ENCODE measurements at places on chromosomes 4 and X. TPM values are rescaled to one million over a fixed set of nuclear protein-coding genes. Genes with fewer than 3 reads are reported as not detected.

The SPANXA2 gene
- polyA plus RNA-seq, result not detected

The LANCL3 gene
- 2.8 TPM for polyA plus RNA-seq

The AR gene
- not detected for polyA plus RNA-seq

The TMPRSS11B gene
- 1.2 TPM for polyA plus RNA-seq

The PCDH19 gene
- polyA plus RNA-seq, result 0.23 TPM

The IQCM gene
- 1.2 TPM for polyA plus RNA-seq

The MAGEB2 gene
- polyA plus RNA-seq, result not detected

The PRKG2 gene
- 1.2 TPM for polyA plus RNA-seq

The DSPP gene
- not detected for polyA plus RNA-seq

DNA sequence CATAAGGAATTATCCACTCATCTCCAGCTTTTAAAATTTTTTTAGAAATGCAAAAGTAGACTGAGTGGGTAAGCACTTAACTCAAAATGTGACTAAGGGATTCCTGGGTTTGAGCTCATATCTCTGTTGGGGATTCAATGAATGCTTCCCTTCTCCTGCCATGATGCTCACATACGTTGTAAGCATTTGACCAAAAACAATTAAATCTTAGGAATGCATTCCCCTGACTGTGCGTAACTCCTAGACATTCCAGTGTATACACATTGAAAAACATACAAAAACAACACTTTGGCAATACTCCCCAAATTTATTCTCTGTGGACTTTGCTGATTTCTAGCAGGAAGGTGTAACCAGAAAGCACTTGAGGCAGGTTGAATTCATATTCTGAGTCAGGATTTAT is 29.8 kb downstream of the SPANXA2 start:
- no peak overlapping the region for H3K27ac ChIP-seq
- no peaks in the 10 kb centered on the region for H3K36me3 ChIP-seq
- DNase-seq, result no peak
- H3K4me1 ChIP-seq, result no peaks in the 10 kb centered on the region
- H3K27me3 ChIP-seq, result no peaks in the 10 kb centered on the region

GRCh38 chrX:110341189-110342035 is 17.2 kb upstream of the RTL9 start:
- H3K4me1 ChIP-seq, result no peaks in the 10 kb centered on the region
- no peaks in the 10 kb centered on the region for H3K27me3 ChIP-seq
- no peak overlapping the region for H3K27ac ChIP-seq
- H3K36me3 ChIP-seq, result no peaks in the 10 kb centered on the region
- DNase-seq, result no peak

- no peak overlapping the region for H3K27ac ChIP-seq
- H3K4me3 ChIP-seq, result no peak overlapping the region
- no peaks in the 10 kb centered on the region for H3K27me3 ChIP-seq
Observed at GRCh38 chr4:140254651-140255299, 100.8 kb upstream of the MAML3 start.

- no peak overlapping the region for H3K27ac ChIP-seq
- H3K4me3 ChIP-seq, result no peak overlapping the region
- H3K4me1 ChIP-seq, result no peaks in the 10 kb centered on the region
Observed at GRCh38 chr4:53315300-53315699, 50.6 kb downstream of the SCFD2 start.

- H3K4me1 ChIP-seq, result no peaks in the 10 kb centered on the region
- H3K36me3 ChIP-seq, result no peaks in the 10 kb centered on the region
- no peak for DNase-seq
- H3K4me3 ChIP-seq, result no peak overlapping the region
- H3K27ac ChIP-seq, result no peak overlapping the region
Observed at GRCh38 chr4:140595065-140595464, 26.3 kb upstream of the UCP1 start.

- H3K4me3 ChIP-seq, result no peak overlapping the region
- no peaks in the 10 kb centered on the region for H3K4me1 ChIP-seq
- peak overlapping the region; percentile 12 for H3K27ac ChIP-seq
- H3K27me3 ChIP-seq, result no peaks in the 10 kb centered on the region
Observed at GRCh38 chrX:151970661-151971060, 3.8 kb downstream of the GABRE start.

GRCh38 chrX:131393426-131393825 is 104.3 kb upstream of the IGSF1 start:
- no peak overlapping the region for H3K4me3 ChIP-seq
- no peaks in the 10 kb centered on the region for H3K27me3 ChIP-seq
- H3K36me3 ChIP-seq, result no peaks in the 10 kb centered on the region
- H3K27ac ChIP-seq, result no peak overlapping the region

GRCh38 chr4:73211968-73212367 is 46.6 kb downstream of the ANKRD17 start:
- H3K4me1 ChIP-seq, result peaks cover 24% of the 10 kb centered on the region
- H3K27ac ChIP-seq, result no peak overlapping the region
- DNase-seq, result no peak

GRCh38 chrX:68163441-68163840 is 269.9 kb downstream of the OPHN1 start:
- no peak overlapping the region for H3K4me3 ChIP-seq
- no peak overlapping the region for H3K27ac ChIP-seq
- no peaks in the 10 kb centered on the region for H3K27me3 ChIP-seq
- DNase-seq, result no peak
- no peaks in the 10 kb centered on the region for H3K36me3 ChIP-seq

DNA sequence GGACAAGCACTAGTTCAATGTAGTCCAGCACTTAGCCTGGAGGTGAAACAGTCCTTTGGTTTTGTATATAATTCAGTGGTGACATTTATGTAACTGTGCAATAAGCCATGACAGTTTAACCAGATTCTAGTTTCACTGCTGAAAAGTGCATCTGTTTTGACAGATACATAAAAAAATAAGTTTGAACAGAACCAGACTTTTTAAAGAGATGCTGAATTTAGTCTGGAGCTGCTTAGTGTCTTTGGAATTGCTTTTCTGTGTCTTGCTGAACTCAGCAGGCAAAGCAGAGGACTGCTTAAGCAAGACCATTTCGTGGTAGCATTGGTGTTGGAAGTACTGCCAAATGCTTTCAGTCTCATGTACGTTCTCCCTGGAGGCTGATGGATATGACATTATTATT is 393.5 kb downstream of the MAPK10 start:
- no peaks in the 10 kb centered on the region for H3K27me3 ChIP-seq
- H3K4me1 ChIP-seq, result peaks cover 15% of the 10 kb centered on the region
- no peaks in the 10 kb centered on the region for H3K36me3 ChIP-seq
- no peak for DNase-seq

DNA sequence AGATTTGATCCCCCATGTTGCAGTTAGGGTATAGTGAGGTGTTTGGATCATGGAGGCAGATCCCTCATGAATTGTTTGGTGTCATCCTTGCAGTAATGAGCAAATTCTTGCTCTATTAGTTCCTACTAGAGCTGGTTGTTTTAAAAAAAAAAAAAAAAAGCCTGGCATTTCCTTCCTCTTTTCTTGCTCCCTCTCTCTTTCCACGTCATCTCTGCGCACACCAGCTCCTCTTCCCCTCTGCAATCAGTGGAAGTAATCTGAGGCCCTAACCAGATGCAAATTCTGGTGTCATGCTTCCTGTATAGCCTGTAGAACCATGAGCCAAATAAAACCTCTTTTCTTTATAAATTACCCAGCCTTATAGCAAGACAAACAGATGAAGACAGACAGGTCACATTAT is 24.5 kb downstream of the WDR17 start:
- no peak overlapping the region for H3K27ac ChIP-seq
- H3K36me3 ChIP-seq, result no peaks in the 10 kb centered on the region
- no peaks in the 10 kb centered on the region for H3K4me1 ChIP-seq
- no peak for DNase-seq
- H3K27me3 ChIP-seq, result no peaks in the 10 kb centered on the region
- no peak overlapping the region for H3K4me3 ChIP-seq

DNA sequence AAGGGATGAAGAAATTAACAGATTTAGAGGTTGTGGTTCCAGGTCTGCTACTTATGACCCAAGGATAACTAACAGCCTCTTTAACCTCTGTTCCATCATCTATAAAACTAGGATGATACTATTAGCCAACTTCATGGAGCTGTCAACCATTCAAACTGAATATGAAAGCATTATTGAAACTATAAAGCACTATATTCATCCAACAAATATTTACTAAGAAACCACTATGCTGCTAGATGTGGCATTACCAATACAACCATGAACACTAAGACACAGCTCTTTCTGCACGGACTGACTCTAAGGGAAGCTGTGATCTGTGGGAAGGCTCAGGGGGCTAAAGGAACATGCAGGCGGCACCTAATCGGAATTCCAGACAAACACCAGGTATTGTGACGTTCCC is 66.0 kb downstream of the APBB2 start:
- H3K27me3 ChIP-seq, result no peaks in the 10 kb centered on the region
- no peaks in the 10 kb centered on the region for H3K36me3 ChIP-seq
- no peak for DNase-seq
- H3K4me1 ChIP-seq, result no peaks in the 10 kb centered on the region

DNA sequence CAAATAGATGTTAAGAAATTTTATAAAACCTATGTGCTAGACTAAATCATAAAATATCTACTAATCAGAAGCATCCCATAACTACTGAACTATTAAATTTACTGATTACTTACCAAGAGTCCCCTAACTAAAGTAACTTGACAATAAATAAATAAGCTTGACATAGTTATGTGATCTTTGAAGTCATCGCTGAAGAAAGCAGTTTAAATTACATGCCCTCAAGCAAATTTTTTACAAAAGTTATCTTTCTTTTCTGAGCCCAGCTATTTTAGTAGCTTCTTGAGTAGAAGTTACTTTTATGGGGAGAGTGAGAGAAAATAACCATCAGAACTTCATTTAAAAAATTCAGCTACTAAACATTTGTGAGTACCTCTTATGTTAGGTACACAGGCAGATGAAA is 150.9 kb upstream of the FAM241A start:
- no peak overlapping the region for H3K4me3 ChIP-seq
- no peak for DNase-seq
- no peak overlapping the region for H3K27ac ChIP-seq
- H3K27me3 ChIP-seq, result no peaks in the 10 kb centered on the region
- no peaks in the 10 kb centered on the region for H3K36me3 ChIP-seq
- no peaks in the 10 kb centered on the region for H3K4me1 ChIP-seq

- H3K4me1 ChIP-seq, result no peaks in the 10 kb centered on the region
- H3K36me3 ChIP-seq, result no peaks in the 10 kb centered on the region
- H3K27ac ChIP-seq, result no peak overlapping the region
- H3K27me3 ChIP-seq, result no peaks in the 10 kb centered on the region
- no peak overlapping the region for H3K4me3 ChIP-seq
Observed at GRCh38 chr4:61556277-61556676, 356.2 kb downstream of the ADGRL3 start.

DNA sequence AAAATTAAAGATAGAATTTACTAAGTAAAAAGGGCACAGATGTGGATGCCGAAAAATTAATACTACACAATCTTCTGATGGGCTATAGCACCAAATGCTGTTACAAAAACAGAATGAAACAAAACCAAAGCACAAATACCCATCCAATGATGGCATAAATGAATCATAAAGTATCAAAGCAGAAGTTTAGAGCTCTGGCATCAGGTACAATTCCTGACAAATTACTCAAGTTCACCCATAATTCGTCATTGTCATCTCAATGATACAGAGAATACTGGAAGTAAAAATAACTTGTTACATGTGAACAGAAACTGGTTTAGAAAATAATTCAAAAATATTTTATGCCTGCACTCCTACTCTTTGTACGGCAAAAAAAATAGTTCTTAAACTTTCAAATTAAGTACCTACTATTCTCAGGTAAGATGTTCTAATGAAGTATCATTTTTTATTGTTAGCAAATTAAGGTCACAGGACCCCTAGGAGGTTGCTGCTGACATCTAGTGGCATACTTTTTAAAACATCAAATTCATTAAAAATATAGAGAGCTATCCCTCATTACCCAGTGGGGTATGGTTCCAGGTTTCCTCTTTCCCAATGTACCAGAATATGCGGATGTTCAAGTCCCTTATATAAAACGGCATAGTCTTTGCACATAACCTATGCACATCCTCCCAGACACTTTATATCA is 126.1 kb downstream of the INPP4B start:
- H3K36me3 ChIP-seq, result no peaks in the 10 kb centered on the region
- H3K27ac ChIP-seq, result no peak overlapping the region
- no peaks in the 10 kb centered on the region for H3K4me1 ChIP-seq

DNA sequence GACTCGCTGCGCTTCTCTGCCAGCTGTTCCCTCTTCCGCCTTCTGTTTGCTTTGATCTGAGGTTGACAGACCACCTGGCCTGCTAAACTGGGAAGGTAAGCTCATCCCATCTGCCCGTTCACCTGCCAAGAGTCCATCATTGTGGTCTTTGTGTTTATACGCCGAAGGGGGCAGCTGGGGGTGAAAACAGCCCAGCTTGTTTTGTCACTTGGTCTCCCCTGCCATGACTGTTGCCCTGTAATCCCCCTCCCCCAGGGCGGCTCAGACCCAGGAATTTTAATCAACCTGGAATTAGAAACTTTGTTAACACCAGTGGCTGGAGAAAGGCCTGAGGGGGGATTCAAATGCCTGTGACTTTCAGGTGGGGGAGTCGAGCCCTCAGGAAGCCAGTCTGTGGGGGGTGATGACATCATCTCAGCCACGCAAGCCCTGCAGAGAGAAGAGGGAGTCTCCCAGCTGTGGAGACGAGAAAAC is 333.3 kb downstream of the BCOR start:
- peak; percentile 22 for DNase-seq
- H3K36me3 ChIP-seq, result no peaks in the 10 kb centered on the region
- no peaks in the 10 kb centered on the region for H3K4me1 ChIP-seq
- H3K27me3 ChIP-seq, result no peaks in the 10 kb centered on the region
- no peak overlapping the region for H3K4me3 ChIP-seq

- no peak for DNase-seq
- H3K27ac ChIP-seq, result no peak overlapping the region
- H3K4me3 ChIP-seq, result no peak overlapping the region
- no peaks in the 10 kb centered on the region for H3K27me3 ChIP-seq
- no peaks in the 10 kb centered on the region for H3K4me1 ChIP-seq
- no peaks in the 10 kb centered on the region for H3K36me3 ChIP-seq
Observed at GRCh38 chr4:105550641-105551040, 1.8 kb upstream of the ARHGEF38 start.

- no peaks in the 10 kb centered on the region for H3K4me1 ChIP-seq
- no peaks in the 10 kb centered on the region for H3K27me3 ChIP-seq
- H3K36me3 ChIP-seq, result no peaks in the 10 kb centered on the region
- no peak overlapping the region for H3K4me3 ChIP-seq
- DNase-seq, result no peak
Observed at GRCh38 chr4:100284129-100284880, 94.0 kb upstream of the DDIT4L start.

DNA sequence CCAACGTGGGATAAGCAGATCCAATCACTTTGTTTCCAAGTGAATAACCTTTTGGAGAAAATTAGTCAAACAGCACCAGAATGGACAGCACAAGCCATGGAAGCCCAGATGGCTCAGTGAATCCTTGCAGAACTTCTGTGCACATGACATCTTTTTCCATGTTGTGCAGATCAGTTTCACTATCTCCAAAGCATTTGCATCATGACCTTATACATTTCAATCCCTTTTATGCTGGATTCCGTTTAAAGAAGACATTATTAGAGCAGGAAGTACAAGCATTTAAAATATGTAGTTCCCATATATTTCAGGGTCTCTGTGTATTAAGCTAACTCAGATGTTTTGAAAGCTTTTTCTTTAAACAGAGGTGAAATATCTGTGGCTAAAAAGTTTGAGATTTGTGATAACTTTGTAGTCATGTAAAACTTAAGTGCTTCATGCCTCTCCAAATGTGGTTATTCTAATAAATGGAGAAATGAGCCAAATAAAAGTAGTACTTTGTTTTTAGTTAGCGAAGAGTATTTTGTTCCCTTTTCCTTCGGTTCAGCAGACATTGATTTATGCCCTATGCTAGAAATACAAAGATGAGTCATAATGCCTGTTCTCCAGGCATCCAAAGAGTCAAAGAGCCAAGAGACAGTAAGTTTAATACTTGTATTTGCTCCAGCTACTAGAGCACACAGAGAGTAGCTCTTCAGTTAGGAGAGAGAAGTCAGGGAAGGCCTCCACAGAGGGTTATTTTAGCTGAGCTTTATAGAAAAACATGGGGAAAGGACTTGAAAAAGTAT is 39.0 kb downstream of the PLAC8 start:
- peaks cover 26% of the 10 kb centered on the region for H3K4me1 ChIP-seq
- H3K27ac ChIP-seq, result peak overlapping the region; percentile 73
- H3K4me3 ChIP-seq, result no peak overlapping the region
- no peaks in the 10 kb centered on the region for H3K27me3 ChIP-seq
- DNase-seq, result no peak
- peaks cover 5% of the 10 kb centered on the region for H3K36me3 ChIP-seq
